Activated gamma-delta T cell treated with Interleukin-2 at 50 U/mL for 16 hours (primary cell): ENCODE measurements at places on chromosomes 4 and X.
A peak's percentile ranks its signal among the peaks of the same experiment; 100 is the strongest.

DNA sequence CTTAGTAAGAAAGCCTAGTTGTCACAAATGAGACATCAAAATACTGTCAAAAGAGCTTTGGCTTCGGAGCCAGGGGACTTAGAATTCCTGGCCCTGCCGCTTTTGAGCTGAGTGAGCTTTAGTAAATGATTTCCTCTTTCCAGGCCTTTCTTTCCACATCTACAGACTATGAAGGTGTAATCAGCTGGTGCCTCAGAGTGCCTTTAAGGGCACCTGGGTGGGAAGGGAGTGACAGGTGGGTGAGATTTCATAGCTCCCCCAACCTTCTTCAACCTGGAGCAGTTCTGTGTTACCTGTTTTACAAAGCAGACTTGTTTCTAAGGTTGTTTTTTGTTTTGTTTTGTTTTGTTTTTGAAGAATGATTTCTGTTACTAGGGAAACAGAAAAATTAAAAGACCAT, 154.7 kb upstream of the BOD1L1 start:
- no peak for DNase-seq

GRCh38 chr4:168735735-168736134, 238.9 kb downstream of the PALLD start:
- no peak for DNase-seq

GRCh38 chr4:167185465-167185864, 48.8 kb downstream of the SPOCK3 start:
- DNase-seq, result no peak

DNA sequence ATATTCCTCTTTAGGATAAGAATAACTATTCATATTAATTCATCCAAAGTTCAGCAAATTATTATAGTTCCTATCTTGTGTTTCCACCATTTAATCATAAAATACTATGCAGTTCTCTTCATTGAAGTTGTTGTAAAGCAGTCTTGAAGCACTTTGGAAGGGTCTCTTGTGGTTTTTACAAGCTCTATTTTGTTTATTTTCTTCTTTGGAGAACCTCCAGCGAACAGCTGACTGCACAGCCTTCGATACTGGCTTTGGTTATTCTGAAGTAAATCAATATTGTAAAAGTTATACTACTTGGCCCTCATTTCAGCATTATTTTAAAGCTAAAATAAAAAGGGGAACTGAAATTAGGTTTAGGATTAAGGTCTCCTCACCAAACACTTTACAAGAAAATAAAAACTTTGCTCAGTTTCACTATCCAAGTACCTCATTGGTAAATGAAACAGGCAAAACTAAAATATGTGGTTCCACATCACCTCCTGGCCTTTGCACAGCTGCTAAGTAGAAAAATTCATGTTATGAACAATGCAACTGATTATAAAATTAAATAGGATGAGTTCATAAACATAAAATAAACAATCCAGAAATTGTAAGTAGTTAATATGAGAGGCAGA, 1629.2 kb upstream of the ADGRL3 start:
- DNase-seq, result no peak

GRCh38 chr4:142598132-142598531, 248.0 kb downstream of the INPP4B start:
- no peak for DNase-seq

GRCh38 chr4:13160920-13161319, 323.2 kb downstream of the RAB28 start:
- DNase-seq, result no peak

DNA sequence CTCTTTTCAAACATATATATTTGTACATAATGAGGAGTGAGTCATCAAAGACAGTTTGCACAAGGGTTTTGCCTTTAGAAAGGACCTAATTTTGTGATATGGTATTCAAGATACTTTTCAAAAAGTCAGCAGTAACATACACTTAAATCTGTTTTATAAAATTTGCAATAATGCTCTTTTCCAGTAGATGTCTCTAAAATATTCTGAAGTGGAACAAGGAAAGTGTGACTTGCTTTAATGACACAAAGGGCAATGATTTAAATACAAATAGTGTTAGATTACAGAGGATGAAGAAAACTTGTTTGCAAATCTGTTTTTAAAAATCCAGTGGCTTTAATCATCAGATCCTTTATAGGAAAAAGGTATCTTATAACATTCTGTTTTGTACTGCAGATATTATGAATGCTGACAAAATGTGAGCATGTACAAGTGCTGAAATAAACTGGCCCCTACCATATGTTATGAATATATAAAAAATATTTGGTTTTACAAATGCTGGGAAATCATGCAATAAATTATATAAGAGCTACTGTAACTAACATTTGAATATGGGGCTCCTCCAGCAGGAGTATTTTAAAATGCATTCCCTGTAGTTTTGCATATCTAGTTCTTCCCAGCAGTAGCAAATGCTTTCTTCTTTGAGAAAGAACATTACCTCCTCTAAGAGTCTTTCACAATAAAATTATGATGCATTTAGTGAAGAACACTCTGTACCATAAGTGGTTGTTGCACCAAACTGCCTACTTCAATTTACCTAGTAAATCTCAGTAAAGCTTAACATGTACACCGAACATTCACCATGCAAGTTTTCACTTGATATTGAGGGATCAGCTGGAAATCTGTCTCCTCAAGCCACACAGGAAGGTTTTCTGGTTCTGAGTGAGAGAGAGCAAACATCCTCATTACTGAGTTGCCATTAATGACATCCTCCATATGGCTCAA, 20.2 kb downstream of the MMRN1 start:
- no peak for DNase-seq

DNA sequence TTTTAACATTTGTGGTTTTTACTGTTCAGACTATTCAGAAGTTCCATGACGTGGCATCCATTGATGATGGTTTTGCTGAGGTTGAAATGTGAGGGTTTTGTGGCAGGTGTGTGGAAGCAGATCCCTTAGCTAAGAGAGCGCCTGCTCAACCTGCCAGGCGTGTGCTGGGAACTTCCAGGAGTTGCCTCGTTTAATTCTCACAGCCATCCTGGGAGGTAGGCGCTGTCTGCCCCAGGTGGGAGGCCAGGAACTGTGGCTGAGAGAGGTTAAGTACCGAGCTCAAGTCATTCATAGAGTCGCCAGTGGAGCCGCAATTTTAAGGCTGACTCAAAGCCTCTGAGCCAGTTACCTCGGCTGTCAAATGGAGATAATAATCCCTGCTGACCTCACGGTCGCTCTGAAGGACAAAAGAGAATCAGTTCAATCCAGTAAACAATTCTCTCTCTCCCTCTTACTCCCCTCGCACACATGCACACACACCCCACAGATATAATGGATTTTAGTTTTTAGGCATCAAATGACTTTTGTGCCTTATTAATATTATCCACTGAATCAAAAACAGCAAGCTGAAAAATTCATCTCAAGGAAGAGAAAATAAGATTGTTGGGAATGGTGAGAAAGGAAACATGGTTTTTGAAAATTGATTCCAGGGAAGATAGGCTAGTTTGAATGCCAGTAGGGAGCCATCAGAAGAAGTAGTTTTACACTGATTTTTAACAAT, 171.3 kb downstream of the PTTG2 start:
- DNase-seq, result peak; percentile 55

DNA sequence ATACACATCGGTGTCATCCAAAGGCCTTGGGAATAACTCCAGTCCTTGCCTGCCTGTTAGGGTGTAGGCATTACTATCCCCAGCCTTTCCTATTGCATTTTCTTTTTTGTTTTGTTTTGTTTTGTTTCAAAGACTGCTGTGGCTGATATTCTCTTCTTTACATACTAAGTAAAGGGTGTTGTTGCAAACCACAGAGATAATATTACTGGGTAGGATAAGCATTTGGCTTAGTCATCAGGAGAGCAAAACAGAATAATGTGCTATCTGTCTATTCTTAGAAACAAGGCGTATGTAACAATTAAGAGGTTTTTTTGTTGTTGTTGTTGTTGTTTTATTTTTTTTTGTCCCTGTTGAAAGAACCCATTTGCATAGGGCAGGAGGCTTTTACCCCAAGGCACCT, 41.8 kb downstream of the UGT2B28 start:
- DNase-seq, result no peak

GRCh38 chr4:150960079-150960478, 55.0 kb downstream of the LRBA start:
- DNase-seq, result no peak

DNA sequence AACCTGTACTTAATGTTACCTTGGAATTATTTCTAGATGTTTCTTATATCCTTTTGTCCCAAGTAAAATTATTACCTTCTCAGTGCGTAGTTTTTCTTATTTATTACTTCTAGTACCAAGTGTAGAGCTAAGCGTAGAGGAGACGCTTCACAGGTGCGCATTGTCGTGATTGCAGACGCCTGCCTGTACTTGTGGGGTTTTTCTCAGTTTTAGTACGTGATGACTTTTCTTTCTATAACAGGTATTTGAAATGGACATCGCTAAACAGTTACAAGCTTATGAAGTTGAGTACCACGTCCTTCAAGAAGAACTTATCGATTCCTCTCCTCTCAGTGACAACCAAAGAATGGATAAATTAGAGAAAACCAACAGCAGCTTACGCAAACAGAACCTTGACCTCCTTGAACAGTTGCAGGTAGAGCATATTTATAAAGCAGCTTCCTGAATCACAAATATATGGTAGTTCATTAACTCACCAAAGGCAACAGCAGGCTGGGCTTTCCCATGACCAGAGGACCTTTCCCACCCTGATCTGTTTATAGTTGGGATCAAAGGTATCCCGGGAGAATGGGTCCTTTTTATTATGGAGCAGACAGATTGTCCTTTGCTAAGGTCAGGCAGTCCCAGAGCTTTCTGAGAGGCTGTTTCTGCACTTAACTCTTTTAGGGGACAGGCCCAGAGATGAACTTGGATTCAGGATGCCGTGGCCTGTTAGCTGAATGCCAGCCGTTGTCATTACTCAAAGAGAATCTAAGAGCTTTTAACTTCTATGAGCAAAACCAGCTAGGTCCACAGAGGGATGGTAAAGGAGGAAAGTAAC, 172.9 kb downstream of the PTTG2 start:
- DNase-seq, result no peak
